NCI-H226 (cell line): ENCODE measurements at places on chromosomes 3 and 15.

GRCh38 chr3:128190501-128190900 is 37.2 kb downstream of the EEFSEC start:
- DNase-seq: peak; percentile 33

- no peak for DNase-seq
These were observed 2.5 kb downstream of the NBEAL2 start for GRCh38 chr3:46981932-46982471.

- no peak for DNase-seq
These were observed 12.5 kb downstream of the DPH6 start for GRCh38 chr15:35533130-35534110.

GRCh38 chr3:153553605-153553945 is 391.5 kb downstream of the RAP2B start:
- no peak for DNase-seq

DNA sequence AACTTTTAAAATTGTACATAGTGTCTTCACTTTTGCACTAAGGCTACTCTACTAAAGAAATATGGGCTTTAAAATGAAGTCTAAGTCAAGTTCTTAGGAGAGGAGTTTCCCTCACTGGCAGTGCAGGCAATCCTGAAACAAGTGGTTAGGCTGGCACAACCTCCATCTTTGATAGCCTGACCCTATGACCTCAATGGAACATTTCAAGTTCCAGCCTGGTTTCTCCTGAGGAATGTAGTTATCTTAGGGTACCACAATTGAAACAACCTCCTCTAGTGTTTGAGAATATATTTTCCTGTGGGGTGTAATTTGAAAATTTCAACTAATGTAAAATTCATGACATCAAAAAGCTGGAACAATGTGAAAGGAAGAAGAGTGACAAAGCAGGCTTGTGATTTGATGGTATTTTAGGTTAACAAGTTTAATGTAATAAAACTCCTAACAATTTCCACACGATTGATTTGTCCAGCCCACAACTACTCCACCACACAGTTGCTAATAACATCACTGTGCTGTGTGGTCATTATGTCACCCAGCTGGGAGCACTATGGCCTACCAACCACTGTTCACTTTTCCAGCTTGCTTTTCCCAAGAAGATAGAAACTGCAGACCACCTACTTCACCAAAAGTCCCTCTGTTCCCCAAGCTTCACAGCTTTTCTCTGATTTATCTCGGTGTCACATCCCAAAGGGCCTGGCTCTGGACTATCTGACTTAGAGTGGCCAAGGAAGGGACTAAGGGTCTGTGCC is 1.8 kb downstream of the WWTR1 start:
- no peak for DNase-seq

DNA sequence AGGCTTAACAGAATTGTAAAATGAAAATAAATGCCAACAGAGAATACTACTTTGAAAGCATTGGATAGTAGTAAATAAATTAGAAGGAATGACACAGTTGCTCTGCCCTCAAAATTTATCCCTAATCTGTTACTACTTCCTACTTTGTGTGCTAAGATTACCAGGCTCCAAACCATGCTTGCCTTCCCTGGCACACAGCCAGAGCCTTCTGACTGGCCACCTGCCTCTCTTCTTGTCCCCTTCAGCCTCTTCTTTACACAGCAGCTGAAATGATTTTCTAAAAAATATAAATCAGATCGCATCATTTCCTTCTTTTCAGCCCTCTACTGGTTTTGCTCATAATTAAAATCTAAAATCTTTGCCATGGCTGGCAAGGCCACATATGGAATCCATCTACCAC is 334.1 kb downstream of the FHIT start:
- no peak for DNase-seq

DNA sequence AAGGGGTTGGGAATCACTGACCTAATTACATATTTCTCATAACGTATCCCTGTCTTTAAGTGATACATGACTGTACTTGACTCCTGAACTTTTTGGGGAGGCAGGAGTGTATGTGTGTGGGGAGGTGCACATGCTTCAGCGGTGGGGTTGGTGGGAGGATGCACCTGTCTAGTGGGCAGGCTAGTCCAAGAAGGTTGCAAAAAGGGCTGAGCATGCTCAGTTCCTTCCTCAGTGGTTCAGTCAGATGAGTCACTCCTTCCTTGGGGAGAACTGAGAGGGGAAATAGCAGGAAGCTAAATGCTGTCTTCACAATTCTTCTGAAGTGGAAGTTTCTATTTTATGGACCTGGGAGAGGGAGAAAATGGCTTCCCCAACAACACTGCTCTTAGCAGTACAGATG is 24.6 kb upstream of the AP4E1 start:
- DNase-seq: peak; percentile 97

DNA sequence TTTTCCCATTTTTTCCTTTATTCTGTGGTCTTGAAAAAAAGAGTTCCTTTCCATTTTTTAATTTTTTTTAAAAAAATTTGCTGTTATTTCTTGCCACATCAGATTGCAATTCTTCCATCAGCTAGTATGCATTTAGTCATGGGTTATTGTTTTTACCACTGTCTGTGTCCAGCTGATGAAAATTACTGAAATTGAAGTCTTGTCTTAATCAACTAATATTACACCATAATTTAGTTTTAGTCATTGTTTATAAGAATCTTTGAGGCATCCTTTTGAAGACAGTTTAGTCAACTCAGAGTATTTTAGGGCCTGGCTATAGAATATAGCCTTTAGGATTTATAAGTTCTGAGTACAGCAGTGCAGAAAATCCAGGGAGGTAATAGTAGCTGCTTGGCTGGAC is 172.1 kb downstream of the LRTM1 start:
- DNase-seq: no peak

GRCh38 chr3:140603766-140604165 is 74.1 kb upstream of the TRIM42 start:
- no peak for DNase-seq

DNA sequence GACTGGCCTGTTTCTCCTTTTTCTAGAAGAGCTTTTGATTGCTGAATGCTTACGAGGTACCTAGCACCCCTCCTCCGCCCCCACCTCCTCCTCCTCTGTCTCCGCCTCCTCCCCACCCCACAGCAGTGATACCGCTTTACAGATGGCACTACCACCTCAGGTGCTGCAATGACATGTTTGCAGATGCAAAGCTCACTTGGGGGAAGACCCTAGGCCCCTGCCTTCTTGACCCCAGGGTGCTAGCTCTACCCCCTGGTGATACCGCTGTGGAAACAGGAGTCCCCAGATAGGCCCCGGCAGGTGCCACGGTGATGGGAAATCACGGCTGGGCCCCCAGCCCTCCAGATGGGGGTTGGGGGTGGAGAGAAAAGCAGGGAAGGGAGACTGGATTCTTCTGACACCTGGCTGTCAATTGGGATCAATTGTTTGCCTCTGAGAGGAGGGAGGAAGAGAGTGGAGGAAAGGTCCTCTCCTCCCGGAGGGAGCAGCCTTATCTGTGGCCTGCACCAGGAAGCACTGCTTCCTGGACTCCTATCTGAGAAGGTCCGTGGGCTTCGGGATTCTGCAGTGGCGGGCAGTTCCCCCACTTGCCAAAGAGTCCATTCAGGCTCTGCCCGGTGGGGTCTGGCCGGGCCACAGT is 37.6 kb downstream of the DNASE1L3 start:
- no peak for DNase-seq

- DNase-seq: no peak
These were observed 275.9 kb downstream of the ZIC4 start for GRCh38 chr3:147130461-147130860.

GRCh38 chr15:48360841-48361240 is 29.6 kb downstream of the DUT start:
- peak; percentile 79 for DNase-seq

GRCh38 chr3:187098923-187099512 is 40.3 kb downstream of the RPL39L start:
- no peak for DNase-seq

- DNase-seq: no peak
These were observed 758 bp downstream of the SELENOK start for GRCh38 chr3:53890726-53891475.

DNA sequence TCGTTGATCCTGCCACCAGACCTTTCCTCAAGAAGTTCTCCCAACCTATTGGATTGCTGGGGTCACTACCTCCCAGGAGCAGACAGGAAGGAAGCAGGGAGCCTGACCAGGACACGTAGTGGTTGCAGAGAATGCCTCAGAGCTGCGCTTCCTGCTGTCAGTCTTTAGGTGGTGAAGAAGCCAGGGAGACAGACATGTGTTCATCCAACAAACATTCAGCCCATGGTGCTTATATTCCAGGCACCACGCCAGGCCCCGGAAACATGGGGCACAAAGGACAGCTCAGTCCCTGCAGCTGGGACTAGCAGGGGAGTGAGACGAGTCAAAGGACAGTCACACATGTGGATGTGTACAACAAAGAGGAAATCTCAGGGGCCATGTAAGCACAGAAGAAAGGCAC is 26.0 kb upstream of the CORO2B start:
- DNase-seq: no peak

DNA sequence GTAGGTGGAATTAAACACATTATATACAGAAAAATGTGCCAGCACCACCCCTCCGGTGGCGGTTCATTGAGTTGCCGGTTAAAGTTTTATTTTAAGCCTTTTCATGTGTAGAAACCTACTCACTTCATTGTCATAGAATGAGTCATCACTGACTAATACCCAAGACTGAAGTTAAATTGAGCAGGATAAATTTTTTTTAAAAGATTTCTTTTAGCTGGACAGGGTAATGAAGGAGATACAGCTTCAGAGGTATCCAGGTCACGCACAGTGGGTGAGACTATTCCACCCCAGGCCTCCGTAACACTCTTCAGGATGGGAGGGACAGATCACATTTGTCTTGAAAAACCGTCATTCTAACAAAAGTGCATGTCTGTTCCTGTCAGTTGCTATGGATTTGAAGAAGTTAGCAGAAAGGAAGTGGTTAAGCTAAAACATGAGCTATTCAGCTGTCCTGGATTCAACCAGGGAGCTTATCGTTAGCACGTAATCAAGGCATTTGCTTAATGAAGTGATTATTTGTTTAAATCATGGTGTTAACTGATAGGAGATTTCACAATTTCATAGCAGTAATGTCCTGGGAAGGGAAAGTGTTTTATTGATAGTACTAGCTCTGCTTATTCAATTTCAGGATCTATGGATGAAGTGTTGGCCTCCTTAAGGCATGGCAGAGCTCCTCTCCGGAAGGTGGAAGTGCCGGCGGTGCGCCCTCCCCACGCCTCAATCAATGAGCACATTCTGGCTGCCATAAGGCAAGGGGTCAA is 23.4 kb downstream of the WHAMM start:
- peak; percentile 85 for DNase-seq

- no peak for DNase-seq
These were observed 315.6 kb upstream of the IL12A start for GRCh38 chr3:159672728-159673688.

DNA sequence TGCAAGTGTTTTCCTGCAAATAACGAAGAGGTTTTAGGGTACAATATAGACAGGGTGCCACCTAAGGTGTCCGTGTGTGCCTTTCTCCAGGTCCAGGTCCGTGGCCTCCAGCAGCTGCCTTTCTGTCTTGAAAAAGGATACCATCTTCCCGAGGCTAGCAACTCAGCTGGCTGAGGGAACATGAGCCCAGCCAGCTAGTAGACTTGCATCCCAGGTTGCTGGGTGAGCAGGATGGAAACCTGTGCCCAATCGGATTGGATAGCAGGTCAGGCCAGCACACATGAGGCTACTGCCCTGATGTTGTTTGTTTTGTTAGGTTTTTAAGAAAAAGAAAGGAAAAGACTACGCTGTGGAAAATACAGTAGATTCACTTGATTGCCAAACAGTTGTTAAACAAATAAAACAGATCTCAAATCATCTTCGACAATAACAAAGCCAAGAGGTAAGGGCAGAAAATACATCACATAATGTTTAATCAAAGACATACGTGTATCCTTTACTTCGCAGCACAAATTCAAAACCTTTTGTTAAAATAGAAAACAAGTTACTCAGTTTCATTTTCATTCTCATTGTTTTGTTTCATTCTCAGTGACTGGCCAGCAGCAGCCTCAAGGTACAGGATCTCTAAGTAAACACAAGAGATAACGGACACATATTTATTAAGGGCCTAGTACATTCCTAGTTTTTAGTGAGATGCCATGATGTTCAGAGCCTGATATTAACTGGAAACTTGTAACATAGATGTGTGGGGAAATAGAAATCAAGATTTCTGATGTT is 661.2 kb upstream of the NR2F2 start:
- no peak for DNase-seq

- peak; percentile 9 for DNase-seq
These were observed 36.4 kb downstream of the SUCNR1 start for GRCh38 chr3:151909681-151910405.

GRCh38 chr15:99476413-99477222 is 89.2 kb upstream of the MEF2A start:
- DNase-seq: peak; percentile 99

DNA sequence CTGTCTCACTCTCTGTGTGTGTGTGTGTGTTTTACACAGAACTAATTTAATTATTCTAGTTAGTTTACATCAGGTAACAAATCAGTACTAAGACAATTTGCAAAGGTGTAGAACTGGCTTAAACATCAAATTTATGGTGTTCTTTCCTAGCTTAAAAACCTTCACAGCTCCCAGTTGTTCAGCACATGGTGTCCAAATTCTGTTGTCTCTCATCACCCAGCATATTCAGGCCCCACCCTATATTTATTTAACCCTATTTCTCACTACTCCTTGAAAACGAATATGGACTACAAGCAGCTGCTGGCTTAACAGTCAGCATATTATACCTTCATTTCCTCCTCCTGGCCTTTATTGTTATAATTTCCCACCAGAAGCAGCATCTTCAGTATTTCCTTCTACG is 1.2 kb downstream of the IL20RB start:
- DNase-seq: no peak

DNA sequence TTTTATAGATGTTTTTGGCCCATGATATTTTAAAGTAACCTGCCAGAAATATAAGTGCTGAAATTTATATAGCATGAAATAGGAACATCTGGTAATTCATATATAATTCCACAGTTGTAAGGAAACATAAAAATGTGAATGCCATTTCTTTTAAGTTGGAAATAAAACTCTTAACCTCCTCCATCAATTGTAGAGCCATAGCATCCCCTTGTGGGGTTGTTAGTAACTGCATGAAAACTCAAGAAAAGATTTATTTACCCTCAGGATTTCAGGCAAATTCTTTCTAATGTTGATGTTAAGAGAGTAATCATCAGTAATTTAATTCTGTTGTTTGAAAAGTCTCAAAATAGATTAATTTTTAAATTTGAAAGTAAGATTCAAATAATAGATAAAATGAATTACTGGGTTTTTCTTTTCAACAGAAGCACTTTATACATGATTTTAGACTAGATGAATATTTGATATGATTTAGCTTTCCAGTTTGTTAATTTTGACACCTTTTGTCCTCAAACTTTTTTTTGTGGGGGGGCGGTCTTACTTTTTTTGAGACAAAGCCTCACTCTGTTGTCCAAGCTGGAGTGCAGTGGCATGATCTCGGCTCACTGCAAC is 74.7 kb downstream of the RASA2 start:
- DNase-seq: peak; percentile 14

GRCh38 chr3:181709537-181710279 is 2.0 kb upstream of the SOX2 start:
- DNase-seq: peak; percentile 17

GRCh38 chr3:42425736-42426407 is 15.5 kb upstream of the LYZL4 start:
- no peak for DNase-seq
